Lower leg skin (tissue), 4 donors: ENCODE measurements at places on chromosomes 11 and 22. TPM values are rescaled to one million over a fixed set of nuclear protein-coding genes. Genes with fewer than 3 reads are reported as not detected.

The PRR33 gene
- total RNA-seq: not detected

The KBTBD4 gene
- total RNA-seq: 28.6 TPM

The NAP1L4 gene
- 69.8 TPM for total RNA-seq

The TMEM132A gene
- total RNA-seq: 7.7 TPM

The TRIM5 gene
- 8.6 TPM for total RNA-seq

The OR51B4 gene
- total RNA-seq: not detected

The LDLRAD3 gene
- total RNA-seq: 29.0 TPM

The SHISA8 gene
- 0.46 TPM for total RNA-seq

The DMC1 gene
- 3.5 TPM for total RNA-seq

The SPTBN2 gene
- total RNA-seq: 576 TPM

The CARD16 gene
- total RNA-seq: 3.8 TPM

The YPEL4 gene
- 4.0 TPM for total RNA-seq

The C22orf23 gene
- not detected for total RNA-seq

The FADS3 gene
- total RNA-seq: 18.9 TPM

The YPEL1 gene
- 2.5 TPM for total RNA-seq

The SPDYC gene
- not detected for total RNA-seq

The FGF19 gene
- not detected for total RNA-seq

The MS4A4A gene
- 4.0 TPM for total RNA-seq

The DBX1 gene
- total RNA-seq: not detected

The VWA5A gene
- total RNA-seq: 27.4 TPM

The CYB5R2 gene
- total RNA-seq: 90.0 TPM

The NUDT22 gene
- 44.7 TPM for total RNA-seq

The OOSP1 gene
- total RNA-seq: not detected

The KCNC1 gene
- not detected for total RNA-seq

The TREH gene
- not detected for total RNA-seq

The GPHA2 gene
- not detected for total RNA-seq

The BAIAP2L2 gene
- total RNA-seq: 2.3 TPM

The MUC2 gene
- total RNA-seq: 0.02 TPM

The NKAPD1 gene
- 10.1 TPM for total RNA-seq

The MB gene
- 7.4 TPM for total RNA-seq

The ACR gene
- total RNA-seq: not detected
